GM12891 (cell line): ENCODE measurements at places on chromosomes 6 and 20.

- no peak for DNase-seq
These were observed 63.7 kb downstream of the HIVEP2 start for GRCh38 chr6:142881290-142881689.

GRCh38 chr6:31831350-31832215, 4.0 kb downstream of the HSPA1B start:
- DNase-seq, result no peak

- no peak for DNase-seq
These were observed 175.8 kb upstream of the GGTLC1 start for GRCh38 chr20:24164360-24164759.

DNA sequence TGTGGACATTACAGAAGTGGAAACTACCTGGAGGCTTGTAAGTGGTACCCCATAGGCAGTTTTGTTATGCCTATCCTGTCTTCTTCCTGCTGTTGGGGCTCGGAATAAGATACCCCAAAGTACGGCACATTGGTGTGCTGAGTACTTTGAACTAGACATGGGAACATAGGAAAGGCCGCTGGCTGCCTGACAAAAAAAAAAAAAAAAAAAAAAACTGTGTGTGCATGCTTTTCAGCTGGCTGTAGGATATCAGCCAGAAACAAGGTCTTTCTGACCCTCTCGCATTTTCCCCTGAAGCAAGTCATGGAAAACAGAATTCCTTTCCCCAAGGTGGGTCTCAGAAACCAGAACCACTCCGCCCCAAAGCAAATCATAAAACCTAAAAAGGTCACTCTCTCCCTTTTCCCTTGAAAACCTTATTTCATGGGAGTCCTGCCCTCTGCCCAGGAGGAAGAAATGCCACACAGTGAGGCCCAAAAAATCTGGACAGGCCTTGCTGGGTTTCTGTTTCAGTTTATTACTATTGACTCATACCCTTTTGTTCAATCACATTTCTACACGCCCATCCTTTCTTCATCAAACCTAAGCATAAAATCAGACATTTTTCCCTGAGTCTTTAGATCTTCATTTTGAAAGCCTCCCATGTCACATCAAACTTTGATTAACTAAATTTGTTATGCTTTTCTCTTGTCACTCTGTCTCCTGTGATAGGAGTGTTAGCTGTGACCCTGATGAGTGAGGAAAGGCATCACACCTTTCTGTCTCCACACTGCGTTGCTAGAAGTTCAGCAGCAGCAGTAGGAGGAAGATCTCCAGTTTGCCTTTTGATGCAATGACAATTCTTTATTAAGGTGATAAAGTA, 17.2 kb downstream of the SLC2A12 start:
- no peak for DNase-seq

GRCh38 chr6:53353624-53354023, 4.9 kb upstream of the ELOVL5 start:
- no peak for DNase-seq
